Cardiac muscle cell (in vitro differentiated cells and primary cell): ENCODE measurements at places on chromosomes 7 and 10. TPM values are rescaled to one million over a fixed set of nuclear protein-coding genes. Genes with fewer than 3 reads are reported as not detected.

Gene SEMA3D
- polyA plus RNA-seq, result 2.1 and 3.5 TPM in 2 replicates

Gene SLIT1
- 3.3 and 5.6 TPM in 2 replicates for polyA plus RNA-seq

Gene NPTX2
- 0.10 TPM in 1 of 2 replicates, not detected in the other for polyA plus RNA-seq

Gene TRIL
- 1.7 and 2.0 TPM in 2 replicates for polyA plus RNA-seq

DNA sequence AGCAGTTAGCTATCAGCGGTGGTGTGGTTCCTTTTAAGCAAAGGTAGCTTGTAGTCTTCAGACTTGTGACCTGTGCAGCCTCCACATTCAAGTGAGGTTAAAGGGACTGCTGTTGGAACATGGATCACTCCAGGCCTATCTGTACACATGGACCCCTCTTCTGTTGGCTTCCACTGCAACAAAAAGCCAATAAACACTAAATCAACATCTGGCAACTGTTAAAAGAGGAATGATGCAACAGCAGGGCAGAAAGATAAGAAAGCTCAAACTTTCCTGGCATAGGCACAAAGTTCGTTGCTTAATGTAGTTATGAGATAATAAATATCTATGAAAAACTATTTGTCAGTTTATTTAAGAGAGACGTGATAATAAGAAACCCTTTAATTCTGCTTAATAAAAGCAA lies 4.0 kb upstream of the MINPP1 start:
- H3K27ac ChIP-seq, result no peak overlapping the region
- peaks cover 7% of the 10 kb centered on the region for H3K27me3 ChIP-seq
- H3K4me1 ChIP-seq, result peaks cover 7% of the 10 kb centered on the region

DNA sequence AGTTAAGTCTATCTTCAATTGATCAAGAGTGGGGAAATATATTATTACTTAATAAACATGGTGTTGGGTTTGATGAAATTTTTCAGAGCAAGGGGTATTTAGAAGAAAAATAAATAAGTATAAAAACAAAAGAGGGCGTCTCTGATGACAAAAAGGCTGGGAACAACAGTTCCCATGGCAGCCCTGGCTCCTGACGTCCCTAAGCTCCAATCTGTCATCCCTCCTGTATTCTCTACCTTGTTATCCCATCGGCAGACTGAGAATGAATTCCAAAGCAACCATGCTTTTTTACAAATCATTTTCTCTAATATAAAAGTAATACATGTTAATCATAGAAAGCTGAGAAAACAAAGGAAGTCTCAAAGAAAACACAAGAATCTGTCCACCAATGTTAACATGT lies 55.5 kb downstream of the SORBS1 start:
- H3K27ac ChIP-seq, result no peak overlapping the region
- no peaks in the 10 kb centered on the region for H3K27me3 ChIP-seq
- peaks cover 48% of the 10 kb centered on the region for H3K4me1 ChIP-seq
- no peak for DNase-seq
- no peak overlapping the region for H3K4me3 ChIP-seq

GRCh38 chr10:97796651-97797050 lies 24.9 kb upstream of the SFRP5 start:
- H3K36me3 ChIP-seq, result no peaks in the 10 kb centered on the region
- no peaks in the 10 kb centered on the region for H3K4me1 ChIP-seq
- DNase-seq, result no peak

- peaks cover 33% of the 10 kb centered on the region for H3K4me1 ChIP-seq
- H3K27me3 ChIP-seq, result no peaks in the 10 kb centered on the region
- H3K36me3 ChIP-seq, result no peaks in the 10 kb centered on the region
- H3K27ac ChIP-seq, result no peak overlapping the region
- no peak overlapping the region for H3K4me3 ChIP-seq
Measured at GRCh38 chr10:78405736-78406135, 372.1 kb downstream of the RPS24 start.

DNA sequence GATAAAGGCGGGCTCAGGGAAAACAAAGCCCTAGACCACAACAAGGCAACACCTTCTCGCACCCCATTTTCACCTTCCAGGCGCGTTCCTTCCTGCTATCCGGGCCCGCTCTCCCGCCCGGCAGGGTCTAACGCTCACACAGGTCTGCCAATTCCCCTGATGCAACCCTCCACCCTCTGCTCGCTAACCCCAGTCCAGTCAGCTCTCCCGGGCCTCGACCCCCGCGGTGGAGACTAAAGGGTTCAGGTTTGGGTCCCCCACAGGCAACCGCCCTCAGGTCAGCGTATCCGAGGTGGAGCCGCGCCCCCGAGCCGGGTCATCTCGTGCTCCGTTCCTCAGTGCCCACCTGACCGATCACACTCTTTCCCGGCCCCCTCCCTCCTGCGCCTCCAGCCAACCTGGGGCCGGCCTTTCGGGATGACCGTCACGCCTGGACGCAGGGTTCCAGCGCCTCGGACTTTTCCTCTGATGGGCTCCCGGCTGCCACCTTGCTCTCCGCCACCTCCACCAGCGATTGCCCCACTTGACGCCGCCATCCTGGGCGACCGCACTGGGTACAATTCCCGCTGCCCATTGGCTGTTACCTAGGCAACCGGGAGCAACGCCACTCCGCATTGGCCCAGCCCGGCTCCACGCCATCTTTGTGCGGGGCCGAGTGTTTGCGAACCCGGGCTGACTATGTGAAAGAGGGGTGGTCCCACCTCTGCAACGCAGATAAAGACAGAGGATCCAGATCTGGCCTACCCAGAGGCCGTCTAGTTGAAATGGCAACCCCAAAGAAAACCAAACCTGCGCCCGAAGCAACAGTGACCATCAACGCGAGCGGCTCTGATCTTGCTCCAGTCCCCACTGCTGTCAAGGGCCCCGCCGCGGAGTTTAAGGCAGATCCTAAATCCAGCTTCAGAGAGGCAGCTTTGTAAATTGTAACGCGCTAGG lies at the start of gene MORN4:
Gene MORN4, minus strand, starts transcription at position 552 of the 936 bp plus-strand sequence. CDS start 13,847 bp downstream, outside the sequence.
- H3K4me3 ChIP-seq, result peak within 1 kb of the TSS; percentile 56
- H3K27me3 ChIP-seq, result no peaks in the 10 kb centered on the region
- no peaks in the 10 kb centered on the region for H3K36me3 ChIP-seq

GRCh38 chr10:70905071-70906021 lies 17.0 kb upstream of the PCBD1 start:
- no peak overlapping the region for H3K4me3 ChIP-seq
- H3K36me3 ChIP-seq, result no peaks in the 10 kb centered on the region

DNA sequence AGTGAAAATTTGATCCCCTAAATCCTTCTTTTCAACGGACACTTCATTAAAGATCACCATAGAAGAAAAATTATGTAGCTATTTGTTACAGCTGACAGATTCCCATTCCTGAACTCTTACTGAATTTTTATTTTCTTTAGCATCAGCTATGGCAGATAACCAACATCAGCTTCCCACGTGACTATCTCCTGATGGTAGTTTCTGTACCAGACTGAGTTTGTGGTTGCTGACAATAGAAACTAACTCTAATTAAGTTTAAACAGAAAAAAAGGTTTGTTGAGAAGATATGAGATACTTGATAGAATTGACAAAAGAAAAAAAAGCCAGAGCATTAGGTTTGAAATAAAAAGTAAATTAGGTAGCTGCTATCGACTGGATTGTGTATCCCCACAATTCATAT lies 101.8 kb downstream of the DYNC1I1 start:
- no peak overlapping the region for H3K4me3 ChIP-seq
- no peaks in the 10 kb centered on the region for H3K36me3 ChIP-seq
- no peak for DNase-seq
- no peak overlapping the region for H3K27ac ChIP-seq
- no peaks in the 10 kb centered on the region for H3K4me1 ChIP-seq
- no peaks in the 10 kb centered on the region for H3K27me3 ChIP-seq

- no peak overlapping the region for H3K4me3 ChIP-seq
- no peak for DNase-seq
- no peaks in the 10 kb centered on the region for H3K4me1 ChIP-seq
- H3K27me3 ChIP-seq, result no peaks in the 10 kb centered on the region
- H3K36me3 ChIP-seq, result no peaks in the 10 kb centered on the region
Measured at GRCh38 chr7:33849971-33850559, 55.3 kb upstream of the BMPER start.
